ENCODE measurements at places on chromosomes 12 and 14. TPM values are rescaled to one million over a fixed set of nuclear protein-coding genes. Genes with fewer than 3 reads are reported as not detected.

The SLCO1B1 gene
- not detected for total RNA-seq

The TPPP2 gene
- total RNA-seq: not detected

The AICDA gene
- not detected for total RNA-seq

The ARHGAP9 gene
- under 0.01 TPM for total RNA-seq

The TIMM9 gene
- total RNA-seq: 22.1 TPM

The ATG101 gene
- total RNA-seq: 70.2 TPM

The STAB2 gene
- not detected for total RNA-seq

The NFATC4 gene
- total RNA-seq: 19.1 TPM

DNA sequence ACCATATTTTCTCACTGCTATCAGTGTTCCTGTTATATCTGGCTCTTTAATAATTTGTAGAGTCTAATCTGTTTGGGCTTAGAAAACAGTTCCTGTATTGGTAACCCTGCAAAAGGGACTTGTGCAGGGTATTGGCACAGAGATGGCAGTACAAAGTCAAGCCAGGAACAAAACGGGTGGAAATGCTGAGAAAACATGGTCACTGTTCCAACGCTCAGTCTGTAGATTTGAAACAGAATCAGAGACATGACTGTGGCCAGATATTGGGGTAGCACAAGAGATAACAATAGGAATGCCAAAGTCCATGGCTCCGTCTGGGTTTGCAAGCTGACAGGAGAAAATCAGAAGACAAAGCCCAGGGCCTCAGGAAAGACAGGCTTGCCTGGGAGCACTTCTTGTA, 290.7 kb upstream of the PDE3A start:
- DNase-seq: no peak

GRCh38 chr12:116138364-116138763, 139.1 kb downstream of the MED13L start:
- no peak for DNase-seq

DNA sequence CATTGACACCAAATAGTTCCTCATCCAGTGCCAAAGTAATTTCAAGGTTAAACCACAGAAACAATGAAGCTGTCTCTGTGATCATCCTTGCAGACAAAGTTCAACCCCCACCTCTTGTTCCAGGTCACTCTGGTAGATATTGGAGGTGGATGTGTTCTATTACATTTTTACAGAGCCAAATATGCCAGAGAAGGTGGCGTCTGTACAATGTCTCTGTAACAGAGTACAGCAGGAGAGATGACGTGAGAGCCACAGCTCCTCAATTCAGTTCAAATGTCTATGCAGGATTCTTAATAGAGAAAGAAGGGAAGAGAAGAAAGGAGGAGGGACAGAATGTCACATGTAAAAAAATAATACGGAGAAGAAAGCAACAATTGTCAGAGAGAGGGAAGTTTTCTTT, 268.3 kb upstream of the OR4E1 start:
- DNase-seq: no peak

DNA sequence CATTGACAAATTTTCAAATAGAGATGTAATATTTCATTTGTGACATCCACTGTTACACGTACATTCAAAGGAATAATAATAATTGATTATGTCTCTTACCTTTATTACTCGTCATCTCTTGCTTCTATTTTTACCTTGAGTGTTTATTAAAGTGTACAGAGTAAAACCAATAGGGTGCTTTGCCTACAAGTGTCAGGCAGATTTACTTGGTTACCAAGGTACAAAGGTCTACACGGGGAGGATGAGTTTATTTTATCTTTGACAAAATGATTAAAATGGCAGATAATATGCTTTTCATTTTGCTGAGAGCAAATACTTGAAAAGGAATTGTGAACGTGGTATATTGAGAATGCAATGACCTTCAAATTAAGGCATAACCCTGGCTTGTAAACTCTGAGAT, 137.8 kb upstream of the SOX5 start:
- DNase-seq: no peak

- DNase-seq: no peak
These were observed 3.5 kb downstream of the LRCOL1 start for GRCh38 chr12:132606927-132607326.

- DNase-seq: no peak
These were observed 1.7 kb downstream of the HNF1A start for GRCh38 chr12:120979862-120980696.

- DNase-seq: no peak
These were observed 58.2 kb downstream of the BEGAIN start for GRCh38 chr14:100528962-100529560.

- no peak for DNase-seq
These were observed 17.0 kb downstream of the ATP2B1 start for GRCh38 chr12:89691659-89692058.

DNA sequence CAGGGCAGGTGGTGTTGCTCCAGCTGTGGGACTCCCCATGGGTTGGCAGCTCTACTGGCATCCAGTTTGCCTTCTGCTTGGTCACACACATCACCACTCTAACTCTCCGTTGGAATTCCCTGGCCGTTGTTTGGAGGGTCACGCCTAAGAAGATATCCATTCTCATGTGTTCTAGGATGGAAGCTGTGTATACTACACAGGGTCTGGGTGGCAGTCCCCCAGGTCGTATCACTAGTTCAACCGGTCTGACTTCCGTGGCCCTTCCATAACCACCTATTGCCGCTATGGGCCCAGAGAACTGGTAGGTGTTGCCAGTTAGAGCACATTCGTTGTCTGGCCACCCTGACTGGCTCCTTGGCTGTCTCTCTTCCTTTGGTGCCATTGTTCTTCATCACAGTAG, 456.3 kb downstream of the TMEM121 start:
- DNase-seq: no peak

GRCh38 chr12:269191-269590, 6.6 kb upstream of the SLC6A13 start:
- no peak for DNase-seq
